CD4-positive, alpha-beta memory T cell (primary cell): ENCODE measurements at places on chromosomes 16 and 17. TPM values are rescaled to one million over a fixed set of nuclear protein-coding genes. Genes with fewer than 3 reads are reported as not detected.

The NPIPA8 gene
- 3.9 TPM for polyA plus RNA-seq

The GGT6 gene
- polyA plus RNA-seq: not detected

The OR2C1 gene
- polyA plus RNA-seq: 0.54 TPM

The SRRM2 gene
- polyA plus RNA-seq: 11.8 TPM

The MEIOB gene
- polyA plus RNA-seq: not detected

The TANGO6 gene
- polyA plus RNA-seq: 12.2 TPM

The SPATA22 gene
- polyA plus RNA-seq: not detected

The TK1 gene
- polyA plus RNA-seq: 0.88 TPM

The TMEM92 gene
- polyA plus RNA-seq: not detected

The DPEP3 gene
- polyA plus RNA-seq: not detected

The RRAD gene
- not detected for polyA plus RNA-seq

The GPR139 gene
- not detected for polyA plus RNA-seq

The KRT20 gene
- not detected for polyA plus RNA-seq

The CCL18 gene
- not detected for polyA plus RNA-seq

The C1QL1 gene
- polyA plus RNA-seq: not detected

The HOXB5 gene
- not detected for polyA plus RNA-seq

The SEZ6L2 gene
- polyA plus RNA-seq: not detected
